ENCODE measurements at places on chromosomes 1 and 21.

GRCh38 chr1:57086154-57086553, 120.3 kb upstream of the C8B start:
- no peak for DNase-seq

DNA sequence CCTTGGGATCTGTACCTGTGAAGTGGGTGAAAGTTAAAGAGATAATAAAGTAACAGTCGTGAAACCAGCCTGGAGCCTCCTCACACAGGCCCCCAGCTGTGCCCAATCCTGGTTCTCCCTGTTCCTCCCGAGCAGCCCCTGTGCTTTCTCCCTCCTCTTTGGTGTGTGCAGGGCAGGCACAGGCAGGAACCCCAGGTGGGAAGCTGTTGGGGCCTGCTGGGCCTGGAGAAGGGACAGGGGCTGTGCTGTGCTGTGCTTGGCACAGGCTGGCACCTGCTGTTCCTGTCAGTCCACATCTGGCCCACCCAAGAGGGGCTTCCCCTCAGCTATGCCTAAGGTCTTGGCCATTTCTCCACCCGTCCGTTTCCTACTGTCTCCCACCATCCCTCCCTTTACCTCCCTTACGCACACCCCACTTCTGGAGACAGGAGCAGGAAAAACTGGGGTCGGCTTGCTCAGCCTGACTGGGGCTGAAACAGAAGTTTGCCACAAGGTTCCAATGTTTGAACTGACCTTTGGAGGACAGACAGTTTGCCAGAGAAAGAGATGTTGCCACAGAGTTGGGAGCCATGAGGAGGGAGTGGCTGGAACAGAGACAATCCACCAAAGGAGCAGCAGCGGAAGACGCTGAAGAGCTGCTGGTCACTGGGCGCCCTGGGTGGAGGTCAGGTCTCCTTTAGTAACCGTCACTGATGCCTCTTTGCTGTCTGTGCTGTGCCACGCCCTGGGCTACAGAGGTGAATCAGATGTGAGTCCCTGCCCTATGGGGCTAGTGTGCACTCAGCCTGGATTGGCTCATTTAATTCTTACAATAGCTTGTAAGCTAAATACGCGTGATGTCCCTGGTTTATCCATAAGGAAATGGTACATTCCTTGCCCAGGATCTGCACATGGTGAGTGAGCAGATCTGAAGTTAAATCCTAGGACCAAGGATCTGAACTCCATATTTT, 18.8 kb upstream of the ARTN start:
- DNase-seq = no peak

DNA sequence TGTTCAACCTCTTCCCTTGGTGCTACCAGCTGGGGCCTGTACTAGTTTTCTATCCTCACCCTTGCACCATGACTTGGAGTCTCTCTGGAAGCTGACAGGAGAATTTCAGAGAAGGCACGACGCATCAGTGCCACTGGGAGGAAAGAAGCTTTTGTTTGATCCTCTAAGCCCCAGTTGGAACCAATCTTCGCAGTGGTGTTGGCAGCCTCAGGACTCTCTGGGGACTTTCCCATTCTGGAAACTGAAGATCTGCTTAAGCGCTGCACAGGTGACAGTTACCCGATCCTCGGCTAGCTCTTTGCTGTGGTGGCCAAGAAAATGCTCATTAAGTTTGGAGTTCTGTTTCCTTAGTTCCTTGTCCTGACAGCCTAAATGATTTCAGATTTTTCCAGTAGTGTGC, 222.3 kb downstream of the RHOU start:
- DNase-seq = no peak

DNA sequence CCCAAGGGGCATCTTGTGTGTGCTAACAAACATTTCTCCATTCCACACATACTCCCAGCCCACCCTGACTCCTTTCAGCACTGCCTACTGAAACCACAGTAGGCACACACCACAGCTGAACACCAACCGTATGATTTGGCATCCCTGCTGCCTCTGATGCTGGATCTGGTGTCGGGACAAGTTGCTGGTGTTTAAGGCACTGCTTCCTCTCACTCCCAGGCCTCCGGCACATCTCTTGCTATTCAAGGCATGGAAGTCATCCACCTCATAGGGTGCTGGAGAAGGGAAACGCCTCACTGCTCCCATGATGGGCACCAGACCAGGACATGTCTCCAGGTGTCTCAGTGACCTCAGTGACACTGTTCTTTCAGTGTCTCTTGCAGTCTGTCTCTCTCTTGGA, 2.4 kb upstream of the ITLN2 start:
- no peak for DNase-seq

DNA sequence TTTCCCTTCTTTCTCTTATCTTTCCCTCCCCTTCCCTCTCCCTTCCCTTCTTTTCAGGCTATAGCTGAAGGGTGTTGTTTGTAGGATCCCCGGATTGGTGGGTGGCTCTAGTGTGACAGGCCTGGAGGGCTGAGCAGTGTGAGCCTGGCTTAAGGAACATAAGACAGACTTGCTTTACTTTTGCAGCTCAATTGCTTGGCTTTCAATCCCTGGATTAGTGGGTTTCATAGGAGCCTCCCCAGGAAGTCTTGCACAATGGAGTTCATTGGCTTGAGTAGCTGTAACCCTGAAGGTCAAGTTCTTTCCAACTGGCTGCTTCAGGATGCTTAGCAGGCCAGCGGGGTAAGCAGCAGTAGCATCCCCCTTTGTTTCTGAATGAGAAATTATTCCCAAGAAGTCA, 126.7 kb downstream of the CAMTA1 start:
- no peak for DNase-seq

DNA sequence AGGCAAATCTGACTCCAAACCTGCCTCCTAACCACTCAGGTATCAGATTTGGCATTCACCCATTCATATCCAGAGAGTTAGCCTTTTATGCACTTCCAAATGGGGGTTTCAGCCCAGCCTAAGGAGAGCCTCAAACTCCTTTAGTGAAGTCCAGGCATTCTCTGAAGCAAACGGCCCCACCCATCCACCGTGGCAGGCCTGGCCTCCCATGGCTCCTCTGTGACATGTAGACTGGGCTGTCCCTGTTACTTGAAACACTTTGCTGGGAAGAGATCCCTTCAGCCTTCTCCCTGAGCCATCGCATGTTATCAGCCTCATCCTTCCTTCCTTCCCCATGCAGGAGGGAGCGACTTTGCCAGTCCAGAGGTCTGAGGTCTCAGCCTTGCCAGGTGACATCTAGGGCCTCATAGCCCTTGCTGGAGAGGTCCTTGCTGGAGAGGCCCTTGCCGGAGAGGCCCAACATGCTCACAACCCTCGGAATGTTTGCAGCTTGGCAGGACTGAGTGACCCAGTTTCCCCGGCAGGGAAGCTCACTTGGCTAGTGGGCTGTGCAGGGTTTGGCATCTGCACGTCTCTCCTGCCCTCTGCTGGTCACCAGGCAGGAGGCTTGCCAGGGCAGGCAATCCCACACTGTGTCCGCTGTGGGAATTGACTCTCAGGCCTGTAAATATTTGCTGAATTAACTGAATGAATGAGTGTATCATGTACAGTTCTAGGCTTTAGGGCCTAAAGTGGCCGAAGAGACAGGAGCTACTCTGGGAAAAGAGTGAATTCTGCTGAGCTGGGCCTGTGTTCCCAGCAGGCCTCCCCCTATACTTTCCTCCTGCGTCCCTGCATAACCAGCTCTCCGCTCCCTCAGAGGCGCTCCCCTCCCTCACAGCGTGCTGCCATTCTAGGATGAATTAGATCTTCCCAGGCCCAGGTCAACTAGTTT, 26.7 kb upstream of the RBM15 start:
- peak; percentile 67 for DNase-seq

- DNase-seq = no peak
These were observed 41.9 kb downstream of the FAM163A start for GRCh38 chr1:179785031-179785431.

DNA sequence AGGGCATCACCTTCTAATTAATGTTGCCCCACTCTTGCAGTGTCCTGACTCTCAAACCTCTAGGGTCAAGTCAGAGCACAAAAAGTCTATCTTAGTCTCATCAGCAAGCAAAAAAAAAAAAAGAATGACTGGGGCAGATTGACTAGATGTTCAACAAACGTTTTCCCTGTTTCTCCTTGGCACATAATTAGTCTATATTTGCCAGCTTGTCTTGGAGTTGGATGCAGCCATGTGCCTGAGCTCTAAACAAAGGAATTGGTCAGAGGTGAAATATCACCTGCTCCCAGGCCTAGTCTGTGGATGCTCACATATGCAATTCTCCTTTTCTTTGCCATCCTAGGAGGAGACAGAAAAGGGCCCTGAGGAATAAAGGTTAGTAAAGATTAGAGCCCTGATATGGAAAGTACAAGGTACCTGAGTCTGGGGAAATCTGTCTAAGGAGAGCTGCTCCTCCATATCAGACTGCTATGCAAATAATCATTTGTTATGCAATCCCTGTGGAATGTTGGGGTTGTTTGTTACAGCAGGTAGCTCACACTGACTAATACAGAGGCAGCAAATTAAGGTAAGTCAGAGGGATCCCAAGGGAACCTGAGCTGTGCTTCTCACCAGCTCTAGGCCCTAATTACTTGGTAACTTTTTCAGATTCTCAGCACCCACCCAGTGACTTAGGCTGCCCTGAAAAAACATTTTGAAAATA, 130.8 kb downstream of the BRINP2 start:
- DNase-seq = no peak

DNA sequence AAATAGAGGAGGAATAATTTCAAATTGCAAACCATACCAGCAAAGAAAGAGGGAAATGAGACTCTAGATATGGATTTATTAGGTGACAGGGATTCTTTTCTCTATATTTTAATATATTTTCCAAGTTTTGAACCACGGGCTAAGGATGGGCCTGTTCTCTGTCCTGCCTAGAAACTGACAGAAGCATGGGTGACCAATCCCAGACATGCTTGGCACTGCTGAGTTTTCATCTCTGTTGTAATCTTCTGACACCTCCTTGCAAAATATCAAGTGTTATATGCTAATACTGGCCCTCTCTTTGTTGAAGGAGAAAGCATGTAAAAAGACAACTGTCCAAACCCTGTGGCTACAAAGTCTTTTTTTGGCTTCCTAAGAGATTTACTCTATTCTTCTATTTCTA, 774 bp upstream of the ANGPTL7 start:
- no peak for DNase-seq

DNA sequence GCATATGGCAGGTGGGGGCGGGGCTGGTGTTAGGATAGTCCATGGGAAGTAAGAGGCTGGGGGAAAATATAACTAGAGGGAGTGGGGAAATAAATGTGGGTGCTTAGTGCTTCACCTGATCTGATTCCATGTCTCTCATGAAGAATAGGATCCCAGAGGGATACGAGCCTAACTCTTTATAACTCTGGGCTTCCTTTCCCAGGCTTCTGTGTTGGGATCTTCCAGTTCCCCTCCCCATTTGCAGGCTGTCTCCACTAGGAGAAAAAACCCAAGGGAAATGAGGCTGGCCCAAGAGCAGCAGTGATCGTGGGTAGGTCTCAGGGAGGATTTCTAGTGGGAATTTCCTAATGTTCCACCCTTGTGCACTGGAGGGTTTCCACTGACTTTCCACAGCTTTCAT, 1.6 kb downstream of the KCNJ9 start:
- no peak for DNase-seq

- no peak for DNase-seq
These were observed 119.6 kb downstream of the IER5 start for GRCh38 chr1:181208083-181208482.

DNA sequence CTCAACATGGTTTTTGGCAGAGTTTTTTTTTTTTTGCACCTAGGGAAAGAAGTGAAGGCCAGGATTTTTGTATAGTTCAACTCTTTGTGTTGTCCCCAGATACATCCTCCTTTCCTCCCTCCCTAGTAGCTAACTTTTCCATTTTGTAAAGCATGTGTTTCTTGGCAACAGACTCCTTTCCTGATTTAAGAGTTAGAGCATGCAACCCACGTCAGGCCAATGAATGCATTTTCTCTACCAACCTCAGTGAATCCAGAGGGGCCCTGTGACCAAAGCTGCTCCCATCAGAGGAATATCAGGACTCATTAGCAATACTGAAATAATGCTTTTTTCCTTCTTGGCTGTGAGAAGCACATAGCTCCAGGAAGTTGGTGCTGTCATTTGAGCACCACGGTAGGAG, 287.2 kb downstream of the LMO4 start:
- peak; percentile 9 for DNase-seq

GRCh38 chr1:158117854-158118704, 62.6 kb upstream of the CD1D start:
- peak; percentile 62 for DNase-seq

GRCh38 chr1:159790237-159790917, 9.6 kb downstream of the DUSP23 start:
- peak; percentile 15 for DNase-seq

- no peak for DNase-seq
These were observed 1.2 kb downstream of the SMIM1 start for GRCh38 chr1:3773572-3774275.

DNA sequence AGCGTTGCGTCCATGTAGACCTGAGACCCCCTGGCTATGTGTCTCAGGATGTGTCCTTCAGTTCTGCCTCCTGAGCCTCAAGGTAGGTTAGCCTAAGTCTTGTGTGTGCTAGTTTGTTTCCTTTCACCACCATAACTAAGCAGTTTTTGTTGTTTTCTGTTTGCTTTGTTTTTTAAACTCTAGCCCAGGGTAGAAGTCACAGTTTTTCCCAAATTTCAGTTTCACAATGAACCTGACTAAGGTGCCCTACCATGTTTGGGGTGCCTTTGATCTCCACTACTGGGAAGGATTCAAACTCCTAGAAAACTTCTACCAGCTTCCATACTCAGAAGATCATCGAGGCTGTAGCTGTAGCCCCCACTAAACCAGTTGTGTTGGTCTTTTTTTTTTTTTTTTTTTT, 14.8 kb upstream of the SMG7 start:
- DNase-seq = no peak

- DNase-seq = no peak
These were observed 2.0 kb downstream of the KCNA3 start for GRCh38 chr1:110672753-110673108.

- no peak for DNase-seq
These were observed 257.3 kb downstream of the PTBP2 start for GRCh38 chr1:96978901-96979300.

DNA sequence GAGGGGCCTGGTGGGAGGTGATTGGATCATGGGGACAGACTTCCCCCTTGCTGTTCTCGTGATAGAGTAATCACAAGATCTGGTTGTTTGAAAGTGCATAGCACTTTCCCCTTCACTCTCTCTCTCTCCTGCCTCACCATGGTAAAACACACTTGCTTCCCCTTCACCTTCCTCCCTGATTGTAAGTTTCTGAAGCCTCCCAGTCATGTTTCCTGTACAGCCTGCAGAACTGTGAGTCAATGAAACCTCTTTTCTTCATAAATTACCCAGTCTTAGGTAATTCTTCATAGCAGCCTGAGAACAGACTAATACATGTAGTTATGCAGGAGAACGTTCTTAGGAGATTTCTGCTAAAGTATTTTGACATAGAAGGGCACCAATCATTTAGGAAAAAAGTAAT, 59.9 kb upstream of the FBXO28 start:
- DNase-seq = no peak

Data from fibroblast of skin of right biceps (primary cell).